ENCODE measurements at places on chromosomes 4 and X.
A peak's percentile ranks its signal among the peaks of the same experiment; 100 is the strongest.

DNA sequence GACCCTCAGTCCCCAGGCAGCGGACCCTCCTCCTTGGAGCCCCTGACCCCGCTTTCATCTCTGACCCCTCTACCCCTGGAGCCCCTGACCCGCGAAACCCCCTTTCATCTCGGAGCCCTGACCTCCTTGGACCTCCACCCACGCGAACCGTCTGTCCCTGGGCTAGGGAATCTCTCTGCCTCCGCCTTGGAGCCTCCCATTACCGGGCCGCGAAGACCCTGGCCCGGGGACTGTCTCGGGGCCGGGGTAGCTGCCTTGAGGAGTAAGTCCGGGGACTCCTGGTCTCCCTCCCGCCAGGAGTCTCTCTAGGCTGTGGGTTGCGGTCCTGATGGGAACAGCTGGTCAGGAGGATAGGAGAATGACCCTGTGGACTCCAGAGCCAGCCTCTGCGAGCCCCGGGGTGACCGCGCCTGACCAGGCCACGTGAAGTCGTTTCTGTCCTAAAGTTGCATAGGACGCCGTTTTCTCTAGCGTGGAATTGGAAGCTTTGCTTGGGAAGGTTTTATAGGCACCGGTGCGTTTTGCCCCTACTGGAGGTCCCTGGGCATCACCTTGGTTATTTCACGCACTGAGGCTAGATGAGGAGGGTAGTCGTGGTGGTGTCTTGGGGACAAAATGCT is 824 bp downstream of the TBC1D14 start:
- no peak for DNase-seq

- peak; percentile 40 for DNase-seq
Observed at GRCh38 chr4:1711571-1712215, 426 bp downstream of the SLBP start.

DNA sequence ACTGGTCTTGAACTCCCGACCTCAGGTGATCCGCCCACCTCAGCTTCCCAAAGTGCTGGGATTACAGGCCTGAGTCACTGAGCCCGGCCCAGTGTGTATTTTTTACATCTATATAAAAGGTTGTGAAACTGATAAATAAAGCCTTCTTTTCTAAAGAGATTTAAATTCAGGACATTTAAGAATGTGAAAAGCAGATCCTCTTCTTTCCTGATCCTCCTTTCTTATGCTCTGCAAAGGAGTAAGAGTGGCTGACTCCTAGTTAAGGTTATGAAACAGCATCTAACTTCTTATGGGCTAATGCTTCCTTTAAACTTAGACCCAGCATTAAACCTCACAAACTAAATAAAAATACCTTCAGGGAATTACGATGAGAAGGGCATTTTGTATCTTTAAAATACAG is 197.7 kb upstream of the MAB21L2 start:
- DNase-seq: no peak

DNA sequence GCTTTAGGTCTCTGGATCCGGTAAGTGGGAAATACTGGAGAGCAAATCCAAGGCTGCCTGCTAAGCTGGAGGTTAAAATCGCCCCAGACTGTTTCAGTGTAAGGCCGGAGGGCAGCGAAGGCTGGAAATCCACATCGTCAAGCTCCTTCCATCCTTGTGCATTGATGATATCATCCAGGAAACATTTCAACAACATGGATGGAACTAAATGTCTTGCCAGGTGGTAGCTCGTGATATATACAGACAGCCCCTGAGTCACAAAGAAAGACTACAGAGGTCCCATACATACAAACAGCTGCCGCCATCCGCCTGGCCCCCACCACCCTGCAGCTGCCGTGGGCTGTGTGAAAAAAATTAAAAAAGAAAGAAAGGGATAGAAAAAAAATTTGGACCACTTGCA is 148.9 kb upstream of the RBPJ start:
- DNase-seq: peak; percentile 39

DNA sequence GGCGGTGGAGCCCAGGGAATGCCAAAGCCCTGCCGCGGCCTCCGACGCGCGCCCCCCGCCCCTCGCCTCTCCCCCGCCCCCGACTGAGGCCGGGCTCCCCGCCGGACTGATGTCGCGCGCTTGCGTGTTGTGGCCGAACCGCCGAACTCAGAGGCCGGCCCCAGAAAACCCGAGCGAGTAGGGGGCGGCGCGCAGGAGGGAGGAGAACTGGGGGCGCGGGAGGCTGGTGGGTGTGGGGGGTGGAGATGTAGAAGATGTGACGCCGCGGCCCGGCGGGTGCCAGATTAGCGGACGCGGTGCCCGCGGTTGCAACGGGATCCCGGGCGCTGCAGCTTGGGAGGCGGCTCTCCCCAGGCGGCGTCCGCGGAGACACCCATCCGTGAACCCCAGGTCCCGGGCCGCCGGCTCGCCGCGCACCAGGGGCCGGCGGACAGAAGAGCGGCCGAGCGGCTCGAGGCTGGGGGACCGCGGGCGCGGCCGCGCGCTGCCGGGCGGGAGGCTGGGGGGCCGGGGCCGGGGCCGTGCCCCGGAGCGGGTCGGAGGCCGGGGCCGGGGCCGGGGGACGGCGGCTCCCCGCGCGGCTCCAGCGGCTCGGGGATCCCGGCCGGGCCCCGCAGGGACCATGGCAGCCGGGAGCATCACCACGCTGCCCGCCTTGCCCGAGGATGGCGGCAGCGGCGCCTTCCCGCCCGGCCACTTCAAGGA is at the start of gene FGF2:
Gene FGF2 (plus strand): TSS at position 279 of the 705 bp plus-strand sequence. CDS start 344 bp downstream, at position 623.
- peak; percentile 25 for DNase-seq

DNA sequence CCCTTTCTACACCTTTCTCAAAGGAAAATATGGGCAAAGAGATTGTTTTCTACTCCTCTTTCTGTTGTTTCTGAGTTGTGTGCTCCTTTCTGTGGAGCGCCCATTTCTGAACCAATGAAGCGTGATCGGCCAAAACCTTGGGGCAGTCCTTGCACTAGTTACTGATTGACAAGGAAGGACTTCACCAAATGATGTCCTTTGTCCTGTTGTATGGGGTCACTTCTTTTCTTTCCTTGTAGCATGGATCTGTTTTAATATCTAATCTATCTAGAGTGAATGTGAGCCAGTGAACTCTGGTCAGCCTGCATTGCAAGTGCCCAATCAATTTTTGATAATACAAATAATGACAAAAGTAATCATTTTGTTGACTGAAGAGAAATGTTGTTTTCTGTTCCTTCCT is 94.5 kb downstream of the EGF start:
- no peak for DNase-seq
